ENCODE measurements at places on chromosomes 1 and 21.

DNA sequence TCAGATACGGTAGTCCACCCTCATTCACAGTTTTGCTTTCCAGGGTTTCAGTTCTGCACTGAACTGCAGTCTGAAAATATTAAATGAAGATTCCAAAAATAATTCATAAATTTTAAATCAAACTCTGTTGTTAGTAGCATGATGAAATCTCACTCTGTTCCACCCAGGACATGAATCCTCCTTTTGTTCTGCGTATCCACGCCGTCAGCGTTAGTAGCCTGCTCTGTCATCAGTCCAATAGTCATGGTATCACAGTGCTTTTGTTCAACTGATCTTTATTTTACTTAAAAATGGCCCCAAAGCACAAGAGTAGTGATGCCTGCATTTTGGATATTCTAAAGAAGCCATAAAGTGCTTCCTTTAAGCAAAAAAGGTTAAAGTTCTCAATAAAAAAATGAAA lies 23.9 kb downstream of the CHD1L start:
- DNase-seq, result no peak

DNA sequence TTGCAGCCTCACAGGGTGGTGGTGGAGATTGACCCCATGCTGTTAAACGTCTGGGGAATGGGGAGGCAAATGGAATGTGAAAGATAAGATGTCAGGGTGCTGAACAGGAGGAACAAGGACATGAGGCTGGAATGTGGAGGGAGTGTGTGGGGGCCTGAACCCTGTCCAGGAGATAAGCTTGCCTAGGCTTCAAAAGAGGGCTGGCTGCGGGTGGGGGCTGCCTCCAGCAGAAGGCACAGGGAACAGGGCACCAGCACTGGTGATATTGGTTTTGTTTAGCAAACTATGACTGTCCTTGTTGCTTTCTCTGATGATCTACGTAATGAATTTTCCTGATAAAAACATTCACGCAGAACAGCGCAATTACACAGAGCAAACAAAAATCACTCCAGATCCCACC lies 52.4 kb upstream of the LRP8 start:
- DNase-seq, result no peak

DNA sequence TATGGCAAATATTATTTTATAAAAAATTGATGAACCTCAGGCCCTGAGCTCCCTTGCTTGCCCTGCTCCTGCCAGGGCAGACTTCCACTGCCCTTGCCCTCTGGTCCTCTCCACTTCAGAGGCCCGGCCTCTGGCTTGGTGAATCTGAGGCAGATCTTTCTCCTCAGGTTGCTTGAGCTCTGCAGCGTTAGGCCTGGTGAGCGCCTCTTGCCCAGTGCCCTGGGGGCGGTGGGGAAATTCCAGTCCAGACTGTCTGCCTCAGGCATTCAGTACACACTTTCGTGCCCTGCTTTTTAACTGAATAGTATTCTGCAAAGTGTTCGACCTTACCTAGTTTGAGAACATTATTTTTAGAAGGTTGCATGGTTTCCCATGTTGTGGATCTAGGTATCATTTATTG lies 98.2 kb downstream of the PCBP3 start:
- no peak for DNase-seq

DNA sequence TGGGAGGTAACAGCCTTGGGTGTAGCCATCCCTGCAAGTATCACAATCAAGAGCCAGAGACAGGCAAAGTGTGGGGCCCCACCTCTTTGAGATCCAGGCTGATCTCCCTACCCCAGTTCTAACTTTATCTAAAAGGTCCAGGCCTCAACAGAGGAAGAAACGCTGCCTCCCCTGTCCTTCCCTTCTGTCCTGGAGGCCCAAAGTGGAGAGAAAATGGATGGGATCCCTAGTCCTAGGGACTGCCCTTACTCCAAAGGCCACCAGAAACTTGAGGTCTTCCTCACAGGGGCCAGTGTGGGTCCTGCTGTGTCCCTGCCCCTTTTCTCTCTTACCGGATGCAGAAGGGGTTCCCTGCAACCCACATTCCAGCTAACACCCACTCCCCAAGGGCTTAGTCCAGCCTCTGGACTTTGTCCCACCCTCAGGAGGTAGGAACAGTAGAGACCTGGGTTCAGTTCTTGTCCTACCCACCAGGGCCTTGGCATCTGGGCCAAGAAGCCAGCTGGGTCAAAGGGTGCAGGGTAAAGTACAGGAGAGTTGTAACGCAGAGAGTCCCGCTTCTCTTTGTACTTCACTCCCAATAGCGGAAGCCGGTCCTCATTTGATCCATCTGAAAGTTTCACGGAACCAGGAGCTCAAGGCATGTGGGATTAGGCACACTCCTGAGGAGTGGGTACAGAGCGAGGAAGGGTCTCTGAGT lies 1.9 kb downstream of the HDGF start:
- DNase-seq, result no peak

DNA sequence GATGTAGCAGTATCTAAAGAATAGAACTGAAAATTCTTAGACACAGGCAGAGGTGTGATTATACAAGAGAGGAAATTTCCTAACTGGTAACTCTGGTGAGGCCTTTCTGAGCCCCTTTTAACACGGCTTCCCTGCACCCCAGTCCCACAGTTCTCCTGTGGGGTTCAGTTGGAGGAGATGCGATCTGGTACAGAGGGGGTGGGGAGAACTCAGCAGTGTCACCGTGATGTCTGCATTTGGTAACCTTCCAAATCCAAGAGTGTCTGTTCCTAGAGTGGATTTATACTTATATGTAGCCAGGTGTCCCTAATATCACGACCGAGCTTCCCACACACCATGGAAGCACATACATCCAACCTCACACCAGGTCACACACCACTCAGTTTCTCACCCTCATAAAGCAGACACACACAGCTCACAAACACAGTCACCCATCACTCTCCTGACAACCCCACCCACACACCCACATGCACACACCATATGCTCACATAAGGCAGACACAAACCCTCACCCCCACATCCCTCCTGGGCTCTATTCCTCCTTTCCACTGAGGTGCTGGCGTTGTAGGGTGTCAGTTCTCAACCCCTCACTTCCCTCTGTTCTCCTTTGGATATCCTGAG lies 48.5 kb downstream of the RHBG start:
- DNase-seq, result no peak

DNA sequence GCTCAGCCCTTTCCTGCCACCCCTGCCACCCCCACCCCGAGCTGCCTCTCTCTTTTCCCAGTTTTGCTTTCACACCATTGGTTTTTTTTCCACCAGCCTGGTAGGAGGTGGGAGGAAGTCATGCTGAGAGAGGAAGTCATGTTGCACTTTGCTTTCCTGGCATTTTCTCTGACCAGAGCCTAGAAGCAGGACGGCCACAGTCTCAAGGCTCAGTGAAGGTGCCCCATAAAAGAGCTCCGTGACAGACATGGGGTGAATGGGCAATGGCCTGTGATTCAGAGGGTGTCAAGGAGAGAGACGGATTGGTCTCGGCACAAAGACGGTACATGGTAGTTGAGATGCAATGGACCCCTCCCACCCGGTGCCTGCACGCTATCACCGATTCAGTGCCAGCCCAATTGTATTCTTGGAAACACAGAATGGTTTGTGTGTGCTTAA lies 42.1 kb upstream of the DMRTB1 start:
- no peak for DNase-seq

DNA sequence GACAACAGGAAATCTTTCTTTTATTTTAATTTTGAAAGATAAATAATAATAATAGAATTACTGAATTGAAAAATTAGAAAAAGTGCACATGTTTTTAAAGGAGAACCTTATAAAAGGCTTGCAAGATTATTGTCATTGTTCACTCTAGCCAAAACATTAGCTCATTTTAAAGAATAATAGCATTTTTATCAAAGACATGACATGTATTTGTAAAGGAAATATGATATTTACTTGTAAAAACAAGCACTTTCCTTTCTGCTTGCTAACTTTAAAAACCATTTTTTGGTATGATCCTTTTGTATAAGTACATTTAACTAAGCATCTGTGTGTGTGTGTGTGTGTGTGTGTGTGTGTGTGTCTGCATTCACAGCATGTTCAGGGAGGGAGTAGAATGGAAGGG lies 156.3 kb upstream of the C1orf87 start:
- DNase-seq, result no peak

GRCh38 chr1:7121622-7121988 lies 336.4 kb downstream of the CAMTA1 start:
- DNase-seq, result no peak
